AG04449 (cell line): ENCODE measurements at places on chromosomes 3 and 15.

GRCh38 chr3:156465194-156465593 is 89.7 kb downstream of the SSR3 start:
- no peak for DNase-seq

DNA sequence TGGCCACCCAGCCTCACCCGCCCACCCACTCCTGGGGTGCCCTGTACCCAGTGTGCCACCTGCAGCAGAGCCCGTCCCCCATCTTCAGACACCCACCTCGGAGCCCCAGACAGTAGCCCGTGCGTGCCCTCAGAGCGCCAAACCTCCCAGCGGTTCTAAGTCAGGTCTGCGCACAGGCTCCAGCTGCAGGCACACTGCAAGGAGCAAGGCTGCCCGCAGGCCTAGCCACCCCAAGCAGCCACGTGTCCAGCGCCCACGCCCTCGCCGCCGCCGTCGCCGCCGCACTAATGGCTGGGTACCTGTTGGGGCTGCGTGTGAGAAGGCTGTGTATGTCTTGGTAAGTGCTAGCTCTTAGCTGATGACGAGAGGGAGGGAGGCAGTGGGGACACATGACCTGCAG is 8.8 kb upstream of the CHST14 start:
- DNase-seq: no peak

DNA sequence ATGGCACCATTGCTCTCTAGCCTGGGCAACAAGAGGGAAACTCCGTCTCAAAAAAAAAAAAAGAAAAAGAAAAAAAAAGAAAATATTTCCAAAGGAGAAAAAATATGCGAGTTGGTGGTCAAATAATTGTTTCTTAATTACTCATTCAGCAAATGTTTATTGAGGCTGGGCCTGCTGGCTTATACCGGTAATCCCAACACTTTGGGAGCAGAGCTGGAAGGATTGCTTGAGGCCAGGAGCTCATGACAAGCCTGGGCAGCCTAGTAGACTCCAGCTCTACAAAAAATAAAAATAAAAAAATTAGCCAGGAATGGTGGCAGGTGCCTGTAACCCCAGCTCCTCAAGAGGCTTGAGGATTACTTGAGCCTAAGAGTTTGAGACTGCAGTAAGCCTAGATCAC is 4.1 kb downstream of the KNL1 start:
- DNase-seq: no peak

GRCh38 chr3:50395070-50395860 is 35.9 kb upstream of the TMEM115 start:
- no peak for DNase-seq

- DNase-seq: no peak
These were observed 33.0 kb downstream of the CCDC39 start for GRCh38 chr3:180646187-180646790.

- DNase-seq: no peak
These were observed 13.2 kb downstream of the GHRL start for GRCh38 chr3:10279384-10280176.

- DNase-seq: no peak
These were observed 22.1 kb downstream of the CNTN3 start for GRCh38 chr3:74592359-74592758.

DNA sequence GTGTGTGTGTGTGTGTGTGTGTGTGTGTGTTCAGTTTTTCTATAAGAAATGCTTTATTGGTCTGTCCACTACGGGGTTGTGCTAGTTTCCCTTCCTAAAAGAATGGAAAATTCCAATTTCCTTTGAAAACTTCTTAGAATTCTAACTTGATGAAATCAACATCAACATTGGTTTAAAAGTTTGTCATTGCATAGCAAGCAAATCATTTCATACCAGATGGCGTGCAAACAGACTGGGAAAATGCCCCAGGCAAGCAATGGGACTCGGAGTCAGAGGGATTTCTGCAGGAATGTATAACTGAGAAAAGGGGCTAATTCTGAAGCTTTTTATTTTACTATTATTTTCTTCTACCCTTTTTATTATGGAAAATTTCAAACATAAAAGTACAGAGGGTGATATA is 13.1 kb upstream of the DYNC1LI1 start:
- peak; percentile 71 for DNase-seq

DNA sequence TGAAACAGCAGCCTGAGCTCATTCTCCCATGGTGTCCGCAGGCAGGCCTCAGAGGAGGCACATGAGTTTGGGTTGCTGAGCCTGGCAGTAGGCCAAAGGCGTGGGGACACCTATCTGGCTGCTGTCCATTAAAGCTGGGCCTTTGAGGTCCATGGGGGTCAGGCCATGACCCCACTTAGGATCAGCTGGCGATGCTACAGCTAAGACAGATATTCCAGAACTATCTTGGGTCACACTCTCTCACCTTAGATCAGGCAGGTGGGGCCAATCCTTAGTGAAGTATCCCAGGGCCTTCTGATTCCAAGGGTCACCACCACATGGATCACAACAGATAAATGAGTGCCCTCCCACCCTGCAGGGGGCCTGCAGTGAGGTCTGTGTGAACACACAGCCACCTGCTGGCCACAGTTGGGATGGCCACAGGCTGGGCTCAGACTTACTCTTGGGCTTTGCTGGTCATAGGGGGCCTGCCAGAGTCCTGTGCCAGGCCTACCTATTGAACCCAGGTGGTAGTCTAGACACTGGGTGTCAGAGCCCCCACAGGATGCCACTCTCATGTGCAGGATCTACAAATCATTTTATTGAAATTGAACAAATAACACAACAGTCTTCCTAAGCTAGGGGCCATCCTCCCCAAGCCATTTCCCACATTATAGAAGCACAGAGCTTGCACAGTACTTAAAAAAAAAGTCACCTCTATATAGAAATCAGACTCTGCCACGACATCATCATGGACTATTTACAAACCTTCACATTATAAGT is 2.0 kb upstream of the HYAL2 start:
- no peak for DNase-seq

DNA sequence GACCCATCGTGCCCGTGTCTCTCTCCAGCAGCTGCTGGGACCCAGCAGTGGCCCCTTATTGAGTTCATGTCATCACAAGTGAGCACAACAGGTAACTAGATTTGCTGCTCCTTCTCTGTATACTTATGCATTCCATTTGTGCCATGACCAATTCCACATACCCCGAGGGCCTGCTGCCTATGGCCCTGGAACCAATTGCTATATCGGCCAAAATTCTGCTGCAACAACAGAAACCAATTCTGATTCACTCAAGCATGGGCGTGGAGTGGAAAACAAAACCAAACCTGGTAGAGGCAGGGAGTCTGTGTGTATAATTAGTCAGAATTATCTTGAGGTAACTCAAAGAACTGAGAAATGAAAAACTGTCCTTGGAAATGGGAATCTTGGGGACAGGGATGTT is 516.6 kb downstream of the EPHB1 start:
- DNase-seq: no peak

DNA sequence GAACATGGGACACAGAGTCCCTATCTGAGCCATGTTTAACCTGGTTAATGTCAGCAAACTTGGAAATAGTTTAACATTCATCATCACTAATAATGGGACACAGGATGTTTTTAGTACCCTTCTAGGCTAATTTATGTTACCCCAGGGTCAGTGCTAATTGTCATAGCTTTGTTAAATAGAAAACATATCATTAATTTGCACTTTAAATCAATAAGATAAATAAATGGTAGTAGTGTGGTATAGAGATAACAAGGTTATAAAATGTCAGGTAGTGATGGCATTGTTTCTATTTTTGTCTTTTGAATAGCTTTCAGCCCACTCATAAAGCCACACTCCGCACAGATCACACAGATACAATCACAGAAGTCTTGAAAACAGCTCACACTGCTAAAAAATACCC is 534.9 kb downstream of the MECOM start:
- DNase-seq: no peak

- no peak for DNase-seq
These were observed 47.2 kb upstream of the PLCL2 start for GRCh38 chr3:16837602-16838001.

GRCh38 chr3:181533811-181534210 is 177.9 kb upstream of the SOX2 start:
- no peak for DNase-seq

DNA sequence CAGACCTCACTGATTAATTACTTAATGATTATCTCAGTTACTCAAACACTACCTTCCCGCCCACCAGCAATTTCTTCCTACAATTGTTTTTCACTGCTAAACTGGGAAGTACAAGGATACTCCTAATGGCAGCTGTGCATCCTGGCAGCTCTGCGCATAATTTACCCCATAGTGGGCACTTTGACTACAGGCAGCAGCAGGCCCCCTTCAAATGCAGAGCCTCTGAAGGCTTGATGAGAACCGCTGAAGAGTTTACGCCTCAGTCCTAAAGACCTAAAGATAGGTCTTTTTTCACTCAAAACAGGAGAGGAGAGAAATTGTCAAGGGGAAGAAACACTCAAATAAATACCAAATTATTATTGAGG is 10.7 kb downstream of the CCDC32 start:
- DNase-seq: no peak

- DNase-seq: no peak
These were observed 45.7 kb downstream of the EIF2AK4 start for GRCh38 chr15:39979606-39980005.

DNA sequence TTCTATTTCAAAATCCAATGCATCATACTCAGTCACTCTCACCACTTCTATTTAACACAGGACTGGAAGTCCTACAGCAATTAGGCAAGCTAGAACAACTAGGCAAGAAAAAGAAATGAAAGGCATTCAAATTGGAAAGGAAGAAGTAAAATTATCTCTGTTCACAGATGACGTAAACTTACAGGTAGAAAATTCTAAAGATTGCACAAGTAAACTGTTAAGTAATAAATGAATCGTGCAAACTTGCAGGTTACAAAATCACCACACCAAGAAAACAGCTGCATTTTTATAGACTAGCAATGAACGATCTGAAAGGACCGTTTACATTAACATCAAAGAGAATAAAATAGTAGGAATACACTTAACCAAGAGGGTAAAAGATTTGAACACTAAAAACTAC is 36.2 kb downstream of the CHST2 start:
- DNase-seq: no peak

- no peak for DNase-seq
These were observed 40.2 kb upstream of the PYGO1 start for GRCh38 chr15:55628369-55628730.

DNA sequence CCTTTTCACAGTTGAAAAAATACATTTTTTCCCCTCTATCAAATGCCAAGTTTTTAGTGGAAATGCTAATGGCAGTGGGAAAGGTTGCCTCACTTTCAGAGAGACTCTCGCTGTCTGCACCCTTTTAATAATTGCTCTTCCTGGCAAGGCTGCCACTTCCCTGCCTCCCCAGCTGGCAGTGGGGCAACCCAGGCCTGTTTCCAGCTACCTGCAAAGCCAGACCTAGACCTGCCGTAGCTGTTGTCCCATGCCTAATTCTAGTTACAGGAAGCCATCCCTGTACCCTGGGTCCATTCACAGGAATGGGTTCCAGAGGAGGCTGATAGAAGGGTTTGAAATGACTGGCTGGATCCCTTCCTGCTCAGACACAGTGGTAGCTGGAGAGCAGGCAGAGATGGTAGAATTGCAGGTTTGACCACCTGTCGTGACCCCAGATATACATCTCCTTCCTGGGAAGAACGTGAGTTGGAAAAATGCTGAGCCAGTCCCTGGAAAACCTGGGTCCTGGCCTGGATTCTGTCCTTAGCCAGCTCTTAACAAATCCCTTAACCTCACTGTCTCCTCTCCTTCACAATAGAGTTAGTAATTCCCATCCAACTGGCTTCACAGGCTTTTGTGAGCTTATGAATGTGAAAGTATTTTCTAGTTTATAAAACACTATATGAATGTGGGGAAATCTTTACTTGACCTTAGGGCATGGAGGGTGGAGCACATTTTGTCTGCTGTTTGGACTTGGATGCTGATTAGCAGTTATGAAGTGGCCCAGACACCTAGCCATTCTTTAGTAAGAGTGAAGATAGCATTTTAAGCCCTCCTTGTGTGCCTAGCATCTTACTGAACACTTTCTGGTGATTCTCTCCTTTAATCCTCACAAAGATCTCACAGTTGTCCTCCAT is 12.9 kb upstream of the ALPK3 start:
- no peak for DNase-seq

GRCh38 chr3:123444023-123444422 is 4.9 kb downstream of the ADCY5 start:
- DNase-seq: no peak

DNA sequence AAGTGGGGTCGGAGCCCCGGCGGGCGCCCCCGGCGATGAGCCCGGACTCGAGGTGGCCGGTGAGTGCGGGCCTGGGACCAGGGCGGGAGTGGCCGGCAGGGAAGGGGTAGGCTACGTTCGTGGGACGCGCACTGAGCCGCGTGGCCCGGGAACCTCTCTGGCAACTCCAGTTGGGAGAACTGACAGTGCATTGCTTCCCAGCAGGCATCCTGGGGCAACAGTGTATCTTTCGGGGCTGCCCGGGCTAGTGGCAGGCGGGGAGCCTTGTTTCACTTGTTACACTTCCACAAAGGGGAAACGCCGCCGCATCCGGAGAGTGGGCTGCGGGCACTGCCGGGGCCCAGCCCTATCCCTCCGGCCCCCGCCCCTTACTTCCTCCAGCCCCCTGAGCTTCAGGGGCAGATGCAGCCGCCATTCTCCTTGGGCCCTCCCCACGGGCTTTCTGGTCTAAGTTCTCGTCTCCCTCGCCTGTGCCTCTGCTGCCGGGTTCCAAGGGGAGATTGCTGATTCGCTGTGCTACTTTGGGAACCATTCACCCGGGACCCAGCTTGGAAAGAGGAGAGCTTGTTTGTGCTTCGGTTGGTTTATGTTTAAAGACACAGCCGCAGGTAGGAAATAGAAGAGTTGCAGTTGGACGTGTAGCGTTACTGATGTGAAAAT is 675 bp downstream of the BRPF1 start:
- no peak for DNase-seq

GRCh38 chr3:56059731-56060130 is 408.5 kb downstream of the ERC2 start:
- DNase-seq: no peak

DNA sequence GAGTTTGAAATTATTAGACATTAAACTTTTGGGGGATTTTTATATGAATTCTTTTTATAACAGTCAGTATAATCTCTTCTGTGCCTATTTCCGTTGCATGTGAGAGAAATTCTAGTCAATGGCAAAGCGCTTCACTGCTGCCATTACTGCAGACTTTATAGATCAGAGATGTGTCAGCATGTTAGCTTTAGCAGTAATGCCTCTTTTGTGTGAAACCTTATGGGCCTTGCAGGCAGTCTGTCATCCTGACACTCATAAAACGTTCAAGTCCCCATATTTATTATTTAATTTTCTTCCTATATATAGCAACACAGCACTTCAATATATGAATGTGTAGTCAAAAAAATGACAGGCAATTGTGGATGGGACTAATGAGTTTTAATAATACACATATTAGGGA is 191.0 kb downstream of the NLGN1 start:
- no peak for DNase-seq
